ENCODE measurements at places on chromosomes 1 and 21.

- DNase-seq = no peak
Measured at GRCh38 chr1:219542828-219543518, 69.9 kb downstream of the ZC3H11B start.

GRCh38 chr1:221759436-221759835, 17.5 kb upstream of the DUSP10 start:
- no peak for DNase-seq

DNA sequence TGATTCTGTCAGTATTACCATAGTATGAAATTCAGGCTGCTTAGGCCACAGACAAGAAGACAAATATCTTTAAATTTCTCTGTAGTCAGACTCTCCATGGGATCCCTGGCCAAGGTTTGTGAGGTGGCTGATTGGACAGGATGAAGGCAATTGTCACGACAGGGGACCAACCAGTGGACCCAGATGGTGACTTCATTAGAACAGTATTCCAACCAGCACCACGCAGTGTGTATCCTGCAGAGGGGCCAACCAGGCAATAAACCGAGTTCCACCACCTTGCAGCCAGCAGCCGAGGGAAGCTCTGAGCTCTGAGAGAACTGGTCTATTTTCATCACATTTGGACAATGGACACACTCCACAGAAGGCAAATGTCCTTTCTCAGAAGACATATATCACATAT, 16.1 kb downstream of the DSCAM start:
- no peak for DNase-seq

- DNase-seq = no peak
Measured at GRCh38 chr1:36982709-36983108, 51.6 kb downstream of the GRIK3 start.

Data from C1 segment of cervical spinal cord (tissue), 14 donors.